Smooth muscle cell of trachea (primary cell): ENCODE measurements at places on chromosomes 12 and 14. TPM values are rescaled to one million over a fixed set of nuclear protein-coding genes. Genes with fewer than 3 reads are reported as not detected.

Gene HOXC12
- total RNA-seq = not detected in 2 replicates

Gene CYP46A1
- 0.29 and 0.99 TPM in 2 replicates for total RNA-seq

Gene CLECL1
- not detected in 2 replicates for total RNA-seq

Gene ESR2
- total RNA-seq = 0.29 and 0.50 TPM in 2 replicates

Gene TBX3
- 55.9 and 57.5 TPM in 2 replicates for total RNA-seq

Gene TSPAN19
- total RNA-seq = under 0.01 TPM in 1 of 2 replicates, not detected in the other

Gene APOLD1
- total RNA-seq = 2.6 and 13.7 TPM in 2 replicates

Gene NKX2-1
- not detected in 2 replicates for total RNA-seq

Gene WASHC4
- 93.0 and 115 TPM in 2 replicates for total RNA-seq
